ENCODE measurements at places on chromosomes 16 and 17.

DNA sequence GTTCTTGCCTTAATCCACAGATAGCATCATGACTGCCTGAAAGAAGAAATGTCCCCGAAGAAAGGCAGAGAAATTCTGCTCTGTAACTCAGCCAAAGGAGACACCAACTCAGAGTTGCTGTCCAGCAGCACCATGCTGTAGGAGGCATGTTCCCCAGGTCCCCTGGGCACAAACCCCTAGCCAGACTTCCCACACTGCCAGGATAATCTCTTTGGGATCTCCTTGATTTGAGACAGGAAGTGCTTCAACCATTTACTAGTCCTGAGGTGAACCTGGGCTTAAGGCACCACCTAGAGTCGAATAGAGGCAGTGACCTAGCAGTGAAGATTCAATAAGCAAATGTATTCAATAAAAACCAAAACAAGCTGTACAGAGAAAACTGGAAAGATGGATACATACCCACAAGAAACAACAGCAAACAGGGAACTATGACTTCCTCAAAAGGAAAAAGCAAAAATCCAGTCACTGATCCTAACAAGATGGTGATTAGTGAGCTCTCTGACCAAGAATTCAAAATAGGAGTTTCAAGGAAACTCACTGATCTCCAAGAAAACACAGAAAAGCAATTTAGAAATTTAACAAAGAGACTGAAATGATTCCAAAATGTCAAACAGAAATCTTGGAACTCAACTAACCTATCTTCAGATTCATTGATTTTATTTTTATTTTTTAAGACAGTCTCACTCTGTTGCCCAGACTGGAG is 5.7 kb downstream of the OR4D2 start:
- DNase-seq = peak; percentile 82

DNA sequence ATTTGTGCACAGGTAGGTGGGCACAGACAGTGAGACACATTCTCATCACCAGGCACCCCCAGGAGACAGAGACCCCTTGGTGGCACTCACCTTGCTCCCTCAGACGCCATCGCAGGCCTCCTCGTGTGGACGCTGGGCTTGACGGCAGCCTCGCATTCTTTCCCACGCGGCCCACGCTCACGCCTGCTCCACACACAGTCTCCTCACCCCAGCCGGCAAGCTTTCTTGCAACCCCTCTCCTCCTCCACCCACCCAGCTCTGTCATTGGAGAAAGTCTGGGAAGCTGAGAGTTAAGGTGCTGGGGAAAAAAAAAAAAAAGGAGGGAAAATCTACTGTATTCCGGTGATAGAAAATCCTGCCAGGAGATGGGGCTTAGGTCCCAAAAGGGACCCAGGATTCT is 14.8 kb downstream of the SGCA start:
- DNase-seq = no peak

DNA sequence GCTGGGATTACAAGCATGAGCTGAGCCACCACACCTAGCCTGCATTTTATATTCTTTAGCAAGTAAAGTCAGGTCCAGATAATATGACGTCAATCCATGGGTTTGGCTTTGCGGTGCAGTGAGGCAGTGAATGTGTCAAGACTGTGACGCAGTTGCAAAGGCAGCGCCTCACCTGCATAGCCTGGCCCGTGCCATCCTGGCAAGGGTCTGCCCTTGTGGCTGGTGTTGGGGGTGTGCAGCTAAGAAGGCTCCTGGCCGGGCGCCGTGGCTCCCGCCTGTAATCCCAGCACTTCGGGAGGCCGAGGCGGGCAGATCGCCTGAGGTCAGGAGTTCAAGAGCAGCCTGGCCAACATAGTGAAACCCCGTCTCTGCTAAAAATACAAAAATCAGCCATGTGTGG is 7.0 kb downstream of the PDF start:
- DNase-seq = no peak

DNA sequence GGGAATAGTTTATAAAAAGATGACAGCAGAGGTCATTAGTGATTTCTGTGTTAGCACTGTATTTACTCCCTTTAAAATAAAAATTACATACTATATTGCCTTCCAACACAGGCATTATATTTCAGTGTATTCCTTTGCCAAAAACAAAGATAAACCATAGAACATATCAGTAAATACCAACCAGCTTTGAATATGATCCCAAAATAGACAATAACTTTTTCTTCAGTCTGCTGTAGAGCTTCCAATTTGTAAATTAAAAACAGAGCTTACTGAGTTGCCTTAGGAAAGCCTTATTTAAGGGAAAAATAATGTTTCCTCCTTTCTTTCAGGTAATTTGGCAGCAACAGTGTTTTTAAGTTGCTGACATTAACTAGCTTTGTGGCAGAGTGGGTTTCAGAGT is 352.1 kb upstream of the TBX2 start:
- DNase-seq = no peak

DNA sequence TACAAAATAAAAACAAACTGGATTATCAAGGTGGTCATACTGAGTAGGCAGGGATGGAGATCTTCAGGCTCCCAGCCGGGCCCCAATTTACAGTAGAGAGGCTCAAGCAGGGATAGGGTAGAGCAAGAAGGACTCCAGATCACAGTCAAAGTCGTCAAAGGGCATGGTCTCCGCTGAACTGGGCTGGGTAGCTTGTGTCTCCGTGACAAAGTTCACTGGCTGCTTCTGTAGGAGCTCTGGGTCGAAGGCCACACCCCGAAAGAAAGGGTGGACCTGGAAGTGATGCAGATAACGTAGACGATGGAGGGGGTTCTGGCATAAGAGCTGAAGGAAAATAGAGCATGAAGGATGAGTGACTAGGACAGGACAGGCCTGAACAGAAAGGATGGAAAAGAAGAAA is 3.6 kb downstream of the RSKR start:
- DNase-seq = no peak

- DNase-seq = no peak
These were observed 56.5 kb downstream of the XPO6 start for GRCh38 chr16:28155293-28155692.

DNA sequence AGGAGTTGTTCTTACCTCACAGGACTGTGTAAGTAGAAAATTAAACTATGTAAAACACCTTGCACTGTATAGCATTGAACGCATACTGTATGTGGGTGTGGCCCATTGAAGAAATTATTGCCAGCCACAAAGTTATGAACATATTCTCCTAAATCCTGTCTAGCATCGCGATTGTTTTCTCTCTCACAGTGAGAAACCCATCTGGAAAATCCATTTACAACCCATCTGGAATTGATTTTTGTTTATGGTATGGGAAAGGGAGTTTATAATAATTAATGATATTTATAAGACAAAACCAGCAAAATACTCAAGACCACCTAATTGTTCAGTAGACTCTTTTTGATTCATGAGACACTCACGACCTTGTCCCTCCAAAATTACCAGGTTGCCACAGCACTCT is 22.1 kb upstream of the MON1B start:
- DNase-seq = no peak

DNA sequence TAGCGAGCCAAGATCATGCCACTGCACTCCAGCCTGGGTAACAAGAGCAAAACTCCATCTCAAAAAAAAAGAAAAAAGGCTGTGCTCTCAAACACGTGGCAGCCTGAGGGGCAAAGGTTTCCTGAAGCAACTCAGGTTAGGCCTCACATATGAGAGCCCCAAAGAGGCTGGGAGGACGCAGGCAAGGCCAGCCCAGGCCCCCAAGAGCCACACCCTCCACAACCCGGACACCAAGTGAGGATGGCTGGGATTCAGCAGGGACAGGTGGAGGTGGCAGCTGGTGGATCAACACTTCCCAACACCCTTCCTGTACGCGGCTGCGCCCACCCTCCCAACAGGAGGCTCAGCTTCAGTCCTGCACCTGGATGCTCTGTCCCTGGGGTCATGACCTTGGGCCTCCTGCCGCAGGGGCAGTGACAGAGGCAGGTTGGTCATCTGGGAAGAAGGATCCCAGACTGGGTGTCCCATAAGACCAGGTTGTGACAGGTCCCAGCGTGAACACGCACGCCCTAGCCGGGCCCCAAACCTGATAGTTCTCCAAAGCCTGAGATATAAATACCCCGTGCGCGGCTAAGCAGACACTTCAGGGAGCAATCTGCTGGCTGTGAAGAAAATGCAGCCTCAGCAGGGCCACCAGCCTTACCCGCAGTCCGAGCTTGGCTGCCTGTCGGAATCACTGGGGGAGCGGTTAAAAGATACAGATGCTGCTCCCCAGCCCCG is 78.1 kb downstream of the TIMM22 start:
- DNase-seq = no peak

DNA sequence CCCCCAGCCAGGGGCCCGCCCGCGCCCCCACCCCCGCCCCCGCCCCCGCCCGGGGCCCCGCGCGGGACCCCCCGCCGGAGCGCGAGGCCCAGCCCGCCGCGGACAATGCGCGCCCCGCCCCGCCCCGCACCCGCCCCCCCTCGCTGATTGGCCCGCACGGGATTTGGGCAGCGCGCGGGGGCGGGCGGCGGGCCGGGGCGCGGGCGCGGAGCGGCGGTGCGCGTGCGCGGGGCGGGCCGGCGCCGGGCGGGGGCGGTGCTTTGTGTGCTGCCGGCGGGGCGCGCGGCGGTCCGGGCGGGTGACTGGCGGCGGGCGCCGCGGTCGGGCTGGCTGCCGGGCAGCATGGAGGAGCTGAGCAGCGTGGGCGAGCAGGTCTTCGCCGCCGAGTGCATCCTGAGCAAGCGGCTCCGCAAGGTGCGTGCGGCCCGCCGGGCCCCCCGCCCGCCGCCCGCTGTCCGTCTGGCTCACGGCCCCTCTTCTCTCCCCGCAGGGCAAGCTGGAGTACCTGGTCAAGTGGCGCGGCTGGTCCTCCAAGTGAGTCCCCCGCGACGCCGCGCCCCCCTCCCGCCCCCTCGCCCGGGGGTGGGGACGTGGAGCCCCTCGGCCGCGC is at the start of gene CBX2:
TSS of gene CBX2 (plus strand) at position 255 of the 610 bp plus-strand sequence. CDS start at position 343, 88 bp downstream.
- peak; percentile 91 for DNase-seq

DNA sequence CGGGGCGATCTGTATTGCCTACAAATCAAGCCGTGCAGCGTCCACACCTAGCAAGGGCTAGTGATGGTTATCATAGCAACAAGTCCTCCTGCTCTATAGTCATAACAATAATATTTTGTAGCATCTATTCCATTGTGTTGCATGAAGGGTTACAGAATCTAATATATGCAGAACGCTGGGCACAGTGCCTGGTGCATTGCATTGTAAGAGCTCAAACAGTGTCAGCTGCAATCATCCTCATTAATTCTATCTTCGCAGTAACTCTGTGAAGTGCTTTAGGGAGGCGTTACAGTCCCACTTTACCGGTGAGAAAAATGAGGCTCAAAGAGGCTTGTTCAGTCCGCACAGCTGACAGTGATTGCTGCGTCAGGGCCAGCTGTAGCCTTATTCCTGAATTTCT is 149.4 kb downstream of the RBFOX1 start:
- DNase-seq = no peak

GRCh38 chr16:7805686-7806396 is 473.2 kb downstream of the RBFOX1 start:
- no peak for DNase-seq

- no peak for DNase-seq
These were observed 21.6 kb upstream of the MED9 start for GRCh38 chr17:17455173-17455572.

DNA sequence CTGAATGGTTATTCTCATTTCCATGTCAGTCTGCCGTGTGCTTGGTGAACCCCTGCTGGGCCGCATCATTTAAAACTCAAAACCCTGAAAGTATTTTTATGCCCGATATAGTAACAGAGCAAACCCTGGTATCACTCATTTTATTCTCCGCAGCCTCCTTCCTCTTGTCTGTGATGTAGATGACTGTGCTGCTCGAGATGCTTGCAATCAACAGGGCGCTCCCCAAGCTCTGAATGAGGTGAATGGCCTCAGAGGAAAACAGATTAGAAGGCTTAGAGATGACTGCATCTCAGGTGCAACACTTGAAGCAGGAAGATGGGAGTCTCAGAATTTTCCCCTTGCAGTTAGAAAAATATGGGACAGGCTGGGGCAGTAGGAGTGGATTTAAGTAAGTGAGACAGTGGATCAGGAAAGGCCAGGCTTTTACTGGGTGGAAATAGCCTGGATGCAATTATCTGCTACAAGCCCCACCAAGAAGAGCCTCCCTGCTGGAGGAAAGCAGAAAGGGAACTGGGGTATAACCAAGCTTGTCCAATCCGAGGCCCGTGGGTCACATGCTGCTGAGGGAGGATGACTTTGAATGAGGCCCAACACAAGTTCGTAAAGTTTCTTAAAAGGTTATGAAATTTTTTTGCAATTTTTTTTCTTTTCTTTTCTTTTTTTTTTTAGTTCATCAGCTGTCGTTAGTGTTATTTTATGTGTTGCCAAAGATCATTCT is 166.9 kb downstream of the CDH13 start:
- no peak for DNase-seq

- peak; percentile 46 for DNase-seq
These were observed 394.8 kb downstream of the SLC39A11 start for GRCh38 chr17:72697602-72698146.

- DNase-seq = peak; percentile 68
These were observed 180.1 kb downstream of the SPECC1 start for GRCh38 chr17:20189302-20189701.

DNA sequence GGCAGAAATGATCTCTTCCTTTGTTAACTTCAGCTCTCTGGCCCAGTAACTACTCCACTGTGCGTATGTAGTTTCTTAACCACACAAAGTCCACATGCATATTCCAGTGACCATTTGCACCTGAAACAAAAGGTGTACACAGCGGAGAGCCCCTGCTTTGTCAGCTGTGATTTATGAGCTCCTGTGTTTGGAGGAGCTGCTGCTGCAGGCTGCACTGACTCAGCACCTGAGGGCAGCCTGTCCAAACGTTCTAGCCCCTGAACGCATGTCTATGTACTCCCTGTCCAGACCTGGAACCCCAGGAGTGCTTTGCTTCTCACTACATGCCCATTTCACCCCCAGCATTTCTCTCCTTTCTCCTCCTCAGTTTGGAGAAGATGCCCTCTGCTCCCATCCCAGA is 216.1 kb downstream of the ABCC12 start:
- DNase-seq = no peak

- DNase-seq = no peak
These were observed 18.1 kb upstream of the C16orf87 start for GRCh38 chr16:46848768-46849764.

GRCh38 chr16:10242097-10242496 is 59.9 kb upstream of the GRIN2A start:
- no peak for DNase-seq

DNA sequence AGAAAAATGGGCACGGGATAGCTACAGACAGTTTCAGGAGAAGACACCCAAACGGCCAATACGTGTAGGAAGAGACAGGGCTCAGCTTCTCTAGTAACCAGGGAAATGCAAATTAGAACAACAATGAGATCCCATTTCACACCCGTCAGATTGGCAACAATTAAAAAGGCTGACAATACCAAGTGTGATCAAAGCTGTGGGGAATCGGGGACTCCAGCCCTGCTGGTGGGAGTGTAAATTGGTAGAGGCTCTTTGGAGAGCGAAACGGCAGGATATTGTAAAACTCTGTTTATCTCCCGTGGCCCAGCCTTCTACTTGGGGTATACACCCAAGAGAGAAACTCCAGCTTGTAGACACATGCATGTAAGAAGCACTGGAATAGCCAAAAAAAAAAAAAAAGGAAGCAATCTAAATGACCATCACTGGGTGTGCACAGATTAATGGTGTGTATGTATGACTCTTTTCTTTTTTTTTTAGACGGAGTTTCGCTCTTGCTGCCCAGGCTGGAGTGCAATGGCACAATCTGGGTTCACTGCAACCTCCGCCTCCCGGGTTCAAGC is 27.5 kb downstream of the MYBBP1A start:
- DNase-seq = no peak

- no peak for DNase-seq
These were observed 69.4 kb downstream of the RPH3AL start for GRCh38 chr17:282912-283882.

All from hematopoietic multipotent progenitor cell treated with erythropoietin and hydrocortisone succinate and interleukin-3 and kit ligand, for 4 days (in vitro differentiated cells).